ENCODE measurements at places on chromosomes 5 and 9. TPM values are rescaled to one million over a fixed set of nuclear protein-coding genes. Genes with fewer than 3 reads are reported as not detected.

DNA sequence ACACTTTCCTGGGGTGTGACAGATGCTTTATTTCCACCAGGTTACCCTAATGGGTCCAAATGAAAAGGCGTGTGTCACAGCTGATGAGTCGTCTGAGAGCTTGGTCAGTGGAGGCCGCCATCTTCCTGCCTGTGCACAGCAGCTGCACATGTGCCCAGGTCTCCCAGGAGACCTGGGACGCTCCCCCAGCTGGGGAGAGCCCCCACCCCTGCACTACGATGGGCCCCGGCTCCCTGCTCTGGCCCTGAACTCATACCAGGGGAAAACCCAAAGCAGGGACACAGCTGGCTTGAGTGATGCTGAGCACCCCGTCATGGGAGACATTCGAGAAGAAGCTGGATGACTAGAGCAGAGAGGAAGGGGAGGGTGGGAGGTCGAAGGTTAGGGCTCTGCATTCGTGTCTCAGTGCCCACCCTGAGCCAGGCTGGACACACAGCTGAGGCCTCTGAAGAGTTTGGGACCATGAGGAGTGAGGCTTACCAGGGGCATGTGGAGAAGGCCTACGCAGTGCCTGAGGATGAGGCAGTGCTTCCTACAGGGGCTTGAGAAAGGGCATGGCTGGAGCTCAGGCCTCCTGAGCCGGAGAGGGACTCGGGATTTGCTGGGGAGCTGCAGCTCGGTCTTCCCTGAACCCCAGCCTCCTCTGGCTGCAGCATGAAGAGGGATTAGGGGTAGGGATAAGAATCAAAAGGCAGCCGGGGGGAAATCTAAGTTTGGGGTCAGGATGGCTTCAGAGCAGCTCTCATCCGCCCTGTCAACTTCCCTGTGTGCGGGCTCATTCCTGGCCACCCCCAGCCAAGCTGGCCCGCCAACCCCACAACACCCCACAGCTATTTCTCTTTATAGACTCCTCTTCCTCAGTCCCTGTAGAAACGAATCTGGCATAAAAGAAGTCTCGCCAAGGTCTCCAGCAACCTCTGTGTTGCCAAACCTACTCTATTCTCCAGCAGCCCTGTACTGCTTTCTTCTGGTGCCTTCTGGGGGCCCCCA, 42.2 kb upstream of the RNU6ATAC start:
- no peak for DNase-seq

DNA sequence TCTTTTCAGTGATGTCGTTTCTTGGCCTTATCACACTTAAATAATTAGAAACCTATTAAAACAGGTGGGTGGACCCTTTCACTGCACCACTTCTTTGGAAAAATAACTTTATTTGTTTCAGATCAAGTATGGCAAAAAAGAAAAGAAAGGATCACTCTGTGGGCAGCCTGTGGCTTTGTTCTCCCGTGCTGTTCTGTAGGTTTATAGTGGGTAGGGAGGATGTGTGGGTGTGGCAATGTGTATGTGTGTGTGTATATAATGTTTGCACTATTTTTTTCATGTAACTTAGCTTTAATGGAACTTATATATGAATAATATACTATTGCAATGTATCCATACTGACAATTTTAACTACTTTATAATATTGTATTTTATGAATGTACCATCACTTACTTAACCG, 85.9 kb downstream of the ACTBL2 start:
- no peak for DNase-seq

- no peak for DNase-seq
Measured at GRCh38 chr5:84381502-84382362, 2.9 kb downstream of the EDIL3 start.

SV2C gene
- total RNA-seq = not detected

DNA sequence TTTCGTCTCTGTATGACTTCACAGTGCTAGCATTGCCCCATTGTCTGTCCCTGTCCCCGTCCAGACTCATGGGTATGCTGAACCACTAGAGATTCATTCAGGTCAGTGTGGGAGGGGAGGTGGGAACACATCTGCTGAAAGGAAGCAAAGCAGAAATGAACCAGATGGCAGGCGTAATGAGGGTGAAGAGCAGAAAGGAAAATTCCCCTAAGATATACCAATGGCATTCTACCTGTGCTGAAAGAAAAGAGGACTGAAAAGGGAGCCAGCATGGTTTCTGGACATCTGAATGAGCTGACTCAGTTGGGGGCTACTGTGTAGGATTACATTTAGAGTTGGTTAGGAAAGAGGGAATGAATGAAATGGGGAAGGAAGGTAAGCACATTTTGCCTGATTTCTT, 678.7 kb downstream of the MAT2B start:
- DNase-seq = no peak

GRCh38 chr5:138884094-138884493, 9.0 kb upstream of the LRRTM2 start:
- no peak for DNase-seq
